ENCODE measurements at places on chromosomes 1 and 21.

DNA sequence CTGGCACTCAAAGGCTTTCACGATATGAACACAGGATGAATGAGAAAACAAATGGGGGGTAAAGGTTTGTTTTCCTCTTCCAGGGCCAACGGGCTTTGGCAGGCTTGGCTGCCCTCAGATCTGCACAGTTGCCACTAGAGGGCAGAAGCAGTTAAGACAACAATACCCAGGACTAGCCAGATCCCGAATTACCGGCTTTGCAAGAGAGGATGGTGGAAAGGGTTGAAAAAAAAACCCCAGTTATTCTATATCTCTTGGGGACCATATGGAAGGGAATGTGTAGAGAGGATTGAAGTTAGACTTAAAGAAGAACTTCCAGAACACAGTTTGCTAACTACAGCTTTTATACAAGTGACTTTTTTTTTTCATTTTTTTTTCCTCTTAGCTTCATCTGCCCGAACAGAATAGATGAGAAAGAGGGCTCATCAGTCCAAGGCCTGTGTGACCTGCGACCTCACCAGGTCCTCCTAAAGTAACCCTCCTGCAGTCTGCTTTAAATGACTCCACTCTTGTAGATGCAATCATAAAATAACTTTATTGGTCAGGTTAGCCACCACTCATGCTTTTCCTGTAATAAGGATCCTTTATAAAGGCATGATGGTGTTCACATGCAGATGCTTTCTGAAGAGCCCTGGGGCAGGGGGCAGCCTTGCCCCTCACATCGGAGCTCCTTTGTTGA, 10.7 kb downstream of the FMOD start:
- H3K4me1 ChIP-seq: peaks cover 42% of the 10 kb centered on the region
- no peaks in the 10 kb centered on the region for H3K27me3 ChIP-seq
- no peak for DNase-seq
- peak overlapping the region; percentile 3 for H3K27ac ChIP-seq
- no peak overlapping the region for H3K4me3 ChIP-seq

- no peak overlapping the region for H3K4me3 ChIP-seq
- no peak overlapping the region for H3K27ac ChIP-seq
- no peaks in the 10 kb centered on the region for H3K36me3 ChIP-seq
- no peaks in the 10 kb centered on the region for H3K27me3 ChIP-seq
These were observed 64.2 kb upstream of the LYPLAL1 start for GRCh38 chr1:219109424-219110018.

- no peaks in the 10 kb centered on the region for H3K27me3 ChIP-seq
- H3K4me3 ChIP-seq: no peak overlapping the region
- DNase-seq: no peak
These were observed 22.4 kb upstream of the NTPCR start for GRCh38 chr1:232927830-232928505.

- no peak for DNase-seq
- H3K27ac ChIP-seq: no peak overlapping the region
- H3K4me3 ChIP-seq: no peak overlapping the region
- H3K4me1 ChIP-seq: peaks cover 11% of the 10 kb centered on the region
These were observed 85.5 kb downstream of the SYT2 start for GRCh38 chr1:202624781-202625108.

- no peaks in the 10 kb centered on the region for H3K36me3 ChIP-seq
- H3K4me1 ChIP-seq: no peaks in the 10 kb centered on the region
- no peak overlapping the region for H3K4me3 ChIP-seq
- no peaks in the 10 kb centered on the region for H3K27me3 ChIP-seq
- H3K27ac ChIP-seq: no peak overlapping the region
These were observed 391.6 kb upstream of the VAMP3 start for GRCh38 chr1:7379441-7379971.
